ENCODE measurements at places on chromosomes 2 and 18.

DNA sequence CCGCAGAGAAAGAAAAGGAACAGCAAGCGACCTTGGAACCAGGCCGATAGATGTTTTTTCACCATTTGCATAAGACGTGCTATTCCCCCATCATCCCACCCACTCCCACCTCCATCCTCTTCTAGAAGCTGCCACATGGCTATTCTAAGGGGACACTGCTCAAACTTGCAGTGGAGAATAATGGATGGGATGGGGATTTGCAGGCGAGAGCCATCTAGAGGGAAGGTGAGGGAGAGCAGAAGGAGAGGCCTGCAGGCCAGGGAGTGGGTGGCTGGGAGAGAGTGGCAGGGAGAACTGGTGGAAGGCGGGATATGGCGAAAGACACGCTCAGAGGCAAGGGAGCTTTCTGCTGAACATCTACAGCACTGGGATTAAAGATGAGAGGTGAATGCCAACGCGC is 84.9 kb downstream of the MAPK4 start:
- peak; percentile 30 for DNase-seq

- DNase-seq, result no peak
Measured at GRCh38 chr2:189083106-189083505, 96.5 kb downstream of the COL5A2 start.

- DNase-seq, result no peak
Measured at GRCh38 chr2:109247812-109248211, 118.8 kb downstream of the SH3RF3 start.

DNA sequence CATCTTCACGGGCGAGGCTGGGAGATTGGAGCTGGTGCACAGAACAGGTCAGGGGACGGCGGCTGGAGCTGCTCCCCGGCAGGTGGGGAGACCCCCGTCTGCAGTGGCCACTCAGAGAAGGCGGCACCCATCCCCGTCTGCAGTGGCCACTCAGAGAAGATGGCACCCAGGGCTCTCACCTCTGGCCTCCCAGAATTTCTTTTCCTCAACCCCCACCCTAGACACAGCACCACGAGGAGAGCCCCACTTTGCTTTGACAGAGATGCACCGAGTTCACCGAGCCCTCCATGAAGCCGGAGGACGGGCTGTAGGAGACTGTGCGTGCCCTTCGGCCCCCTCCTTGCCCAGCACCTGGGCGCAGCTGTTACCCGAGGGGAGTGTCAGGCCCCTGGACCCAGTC is 201.6 kb upstream of the SALL3 start:
- DNase-seq, result no peak

DNA sequence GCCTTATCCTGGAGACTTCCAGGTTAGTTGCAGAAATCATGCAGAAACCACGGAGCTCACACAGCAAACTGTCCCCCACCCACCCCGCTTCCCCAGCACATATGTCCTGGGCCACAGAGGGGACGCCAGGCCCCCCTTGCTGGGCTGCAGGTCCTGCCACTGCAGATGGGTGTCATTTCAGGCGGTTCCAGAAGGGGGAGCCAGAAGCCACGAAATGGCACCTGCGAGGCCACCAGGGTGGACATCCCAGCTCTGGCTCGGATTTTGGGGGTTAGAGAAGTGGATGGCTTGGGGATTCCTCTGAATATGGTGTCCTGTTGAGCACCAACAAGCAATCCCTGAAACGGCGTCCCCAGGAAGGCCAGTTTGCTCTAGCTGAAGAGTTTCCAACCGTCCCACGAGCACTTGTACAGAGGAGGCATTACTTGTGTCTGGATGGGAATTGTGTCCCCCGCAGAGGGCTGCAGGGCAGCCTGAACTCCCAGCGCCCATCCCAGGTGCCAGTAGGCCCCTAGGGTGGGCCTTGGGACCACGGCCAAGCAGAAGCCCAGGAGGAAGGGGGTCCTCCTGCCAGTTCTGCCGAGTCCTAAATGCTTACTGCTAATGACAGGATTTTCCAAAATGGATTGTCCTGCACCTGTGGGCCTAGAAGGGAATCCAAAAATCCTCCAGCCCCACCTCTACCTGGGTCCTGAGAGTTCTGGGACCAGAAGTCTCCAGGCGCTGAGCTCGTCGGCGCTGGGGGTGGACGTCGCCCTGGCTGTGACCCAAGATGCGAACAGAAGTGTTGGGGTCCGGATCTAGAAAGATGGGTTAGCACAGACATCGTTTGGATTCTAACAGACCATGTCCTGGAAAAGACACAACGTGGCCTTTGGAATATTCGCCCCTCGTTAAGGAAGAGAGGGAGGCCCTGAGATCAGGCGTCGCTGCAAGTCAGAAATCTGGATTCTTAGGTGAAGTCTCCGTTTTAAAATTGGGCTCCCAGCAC is 14.6 kb upstream of the NFATC1 start:
- peak; percentile 87 for DNase-seq

GRCh38 chr2:88171966-88172365 is 1.8 kb downstream of the THNSL2 start:
- no peak for DNase-seq

DNA sequence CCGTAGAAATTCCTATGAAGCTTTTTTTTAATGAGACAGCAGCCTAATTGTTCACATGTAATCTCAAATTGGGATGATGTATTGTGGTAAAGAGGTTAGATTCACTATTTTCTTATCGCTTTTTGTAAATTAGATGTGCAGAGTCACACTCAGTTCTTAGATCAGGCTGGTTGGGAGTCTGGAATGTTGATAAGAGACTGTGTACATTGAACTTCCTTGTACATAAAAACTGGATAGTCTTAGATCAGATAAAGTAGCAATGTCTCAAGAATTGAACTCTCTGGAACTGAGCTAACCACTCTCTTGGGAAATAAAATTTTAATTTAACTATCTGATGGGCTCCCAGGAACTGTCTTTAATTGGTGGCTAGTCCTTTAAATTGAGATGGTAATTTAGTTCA is 108.1 kb upstream of the MSTN start:
- DNase-seq, result no peak

GRCh38 chr2:174599310-174599921 is 1.8 kb upstream of the WIPF1 start:
- no peak for DNase-seq

DNA sequence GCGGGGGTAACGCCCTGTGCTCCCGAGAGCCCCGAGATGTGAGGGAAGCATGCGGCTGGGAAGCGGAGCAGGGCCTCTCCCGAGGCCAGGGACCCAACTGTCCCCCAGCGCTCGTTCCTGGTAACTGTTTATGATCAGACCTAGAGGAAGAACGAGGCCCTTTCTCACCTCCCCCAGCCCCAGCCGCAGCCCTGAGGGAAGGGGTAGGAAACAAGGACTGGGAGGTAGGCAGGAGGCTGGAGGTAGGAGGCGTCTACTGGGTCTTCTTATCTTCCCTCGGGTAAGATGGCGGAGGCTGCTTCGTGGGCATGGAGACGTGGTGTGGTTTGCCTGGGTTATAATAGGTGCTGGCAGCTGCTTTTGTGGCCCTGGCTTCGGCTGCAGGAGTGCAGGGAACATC is 335.8 kb downstream of the ZNF521 start:
- no peak for DNase-seq

- no peak for DNase-seq
Measured at GRCh38 chr2:237631801-237632585, 4.6 kb downstream of the LRRFIP1 start.
